ENCODE measurements at places on chromosomes 3 and 15.

DNA sequence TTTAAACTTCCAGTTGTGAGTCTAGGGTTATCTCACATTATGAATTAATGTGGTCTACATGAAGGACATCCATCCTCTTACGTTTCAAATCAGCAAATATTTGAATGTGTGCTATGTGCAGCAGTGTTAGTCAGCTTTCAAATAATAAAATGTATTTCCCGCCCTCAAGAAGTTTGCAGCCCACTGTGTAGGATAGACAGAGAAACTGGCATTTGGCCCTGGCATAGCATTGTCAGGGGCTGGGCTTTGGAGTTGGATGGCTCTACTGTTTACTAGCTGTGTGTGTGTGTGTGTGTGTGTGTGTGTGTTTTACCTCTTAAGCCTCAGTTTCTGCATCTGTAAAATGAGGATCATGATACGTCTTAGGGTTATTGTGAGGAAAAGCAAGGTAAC, 400.5 kb upstream of the C2CD4B start:
- no peak for DNase-seq

DNA sequence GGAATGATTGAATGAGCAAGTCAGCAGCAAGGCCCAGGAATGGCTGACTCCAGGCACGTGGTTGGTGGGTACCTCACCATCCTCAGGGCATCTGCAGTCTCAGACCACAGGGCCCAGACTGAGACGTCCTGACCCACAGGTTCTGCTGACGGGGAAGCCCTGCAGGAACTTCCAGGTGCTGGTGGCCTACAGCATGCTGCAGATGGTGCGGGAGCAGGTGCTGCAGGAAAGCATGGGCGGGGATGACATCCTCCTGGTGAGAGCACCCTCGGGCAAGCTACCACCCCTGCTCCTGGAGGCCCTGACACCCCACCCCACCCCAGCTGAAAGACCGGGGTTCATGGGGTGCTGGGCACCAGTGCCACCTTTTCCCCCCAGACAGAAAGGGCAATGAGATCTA, 14.1 kb downstream of the TBC1D21 start:
- DNase-seq: no peak

- DNase-seq: no peak
These were observed 27.8 kb downstream of the PDE8A start for GRCh38 chr15:85009435-85009834.

DNA sequence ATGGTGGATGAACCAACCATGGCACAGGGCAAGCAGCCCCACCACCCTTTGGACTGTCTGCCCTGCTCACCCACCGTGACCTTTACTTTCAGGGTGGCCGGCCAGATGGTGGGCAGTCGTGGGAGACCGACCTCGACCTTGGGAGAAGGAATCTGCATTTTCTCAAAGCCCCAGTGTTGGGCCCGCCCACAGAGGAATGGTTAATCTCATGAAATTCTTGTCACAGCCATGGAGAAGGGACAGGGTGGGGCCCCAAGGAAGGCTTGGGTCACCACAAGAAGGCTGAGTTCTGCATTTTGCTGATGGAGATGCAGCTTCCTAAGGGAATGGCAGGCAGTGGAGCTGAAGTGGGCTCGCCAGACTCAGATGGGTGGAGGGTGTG, 2.9 kb downstream of the PLXND1 start:
- DNase-seq: no peak

DNA sequence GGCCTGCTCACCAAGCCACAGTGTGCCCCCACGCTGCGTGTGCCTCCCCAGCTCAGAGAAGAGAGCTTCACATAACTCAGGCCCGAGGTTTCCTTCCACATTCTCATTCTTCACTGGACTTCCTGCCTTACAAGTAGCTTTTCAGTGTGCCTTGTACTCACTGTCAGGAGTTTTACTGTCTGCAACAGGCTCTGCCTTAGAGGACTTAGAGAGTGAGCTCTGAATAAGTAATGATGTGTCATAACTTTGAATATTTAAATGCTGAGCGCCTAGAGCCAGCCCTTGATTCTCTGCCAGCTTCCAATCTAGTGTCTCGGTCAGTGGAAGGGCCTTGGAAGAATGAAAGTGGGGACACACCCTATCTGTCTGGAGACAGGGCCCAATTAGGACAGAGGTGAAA, 41.8 kb downstream of the ITGB5 start:
- peak; percentile 94 for DNase-seq

- DNase-seq: no peak
These were observed 155.7 kb downstream of the KLF13 start for GRCh38 chr15:31482122-31482922.

DNA sequence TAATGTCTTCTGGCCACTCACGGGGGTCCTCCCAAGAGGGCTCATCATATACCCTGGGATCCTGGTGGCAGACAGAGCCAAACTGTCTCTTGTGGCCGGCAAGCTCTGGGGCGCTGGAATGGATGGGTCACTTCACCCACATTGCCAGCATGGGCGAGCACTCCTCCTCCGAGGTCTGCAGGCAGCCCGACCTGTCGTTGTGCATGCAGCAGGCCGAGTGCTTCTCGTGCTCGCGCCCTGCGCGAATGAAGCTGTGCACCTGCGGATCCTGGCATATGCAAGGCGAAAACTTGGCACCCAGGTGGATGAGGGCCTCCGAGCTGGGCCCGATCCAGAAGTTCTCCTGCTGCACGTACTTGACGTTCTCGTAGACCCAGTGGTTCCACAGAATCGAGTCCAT, 33.6 kb upstream of the GRIP2 start:
- DNase-seq: no peak

GRCh38 chr3:58353722-58354553, 21.2 kb downstream of the PXK start:
- peak; percentile 26 for DNase-seq

DNA sequence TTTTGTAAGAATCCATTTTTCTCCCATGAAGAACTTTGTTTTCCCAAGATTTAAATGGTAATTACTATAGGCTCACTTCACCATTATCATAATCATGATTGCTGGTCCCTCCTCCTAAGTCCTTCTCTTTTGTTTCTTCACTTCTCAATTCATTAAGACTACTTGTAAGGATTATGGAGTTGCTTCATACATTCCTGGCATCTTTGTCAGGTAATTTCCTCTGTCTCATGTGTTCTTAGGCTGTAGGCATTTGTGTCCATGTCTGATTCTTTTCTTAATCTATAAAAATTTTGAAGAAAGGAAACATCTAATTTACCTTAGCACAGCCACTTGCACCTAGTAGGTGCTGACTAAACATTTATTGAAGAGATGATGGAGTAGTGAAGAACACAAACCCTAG, 79.9 kb upstream of the SATB1 start:
- DNase-seq: no peak

- DNase-seq: no peak
These were observed 7.3 kb downstream of the NGLY1 start for GRCh38 chr3:25775936-25776335.

- DNase-seq: no peak
These were observed 97.1 kb downstream of the MINAR1 start for GRCh38 chr15:79529157-79529785.

GRCh38 chr3:43499256-43499655, 122.6 kb downstream of the ANO10 start:
- no peak for DNase-seq

DNA sequence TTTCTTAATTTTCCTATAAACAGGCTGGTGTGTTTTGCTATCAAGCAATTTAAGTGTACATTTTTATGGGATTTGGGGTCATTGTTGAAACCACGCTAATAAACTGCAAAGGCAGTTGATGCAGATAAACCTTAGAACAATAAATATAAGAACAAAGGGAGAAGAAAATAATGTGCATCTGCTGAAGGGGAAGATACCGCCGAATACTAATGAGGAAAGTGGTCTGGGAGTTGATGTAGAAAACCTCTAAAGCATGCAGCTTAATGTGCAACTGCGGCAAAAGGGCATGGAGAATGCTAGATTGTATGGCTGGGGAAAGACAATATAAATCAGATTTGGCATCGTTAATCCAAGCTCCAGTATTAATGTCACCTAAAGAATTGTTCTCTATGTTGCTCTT, 29.8 kb upstream of the CHL1 start:
- no peak for DNase-seq

- DNase-seq: peak; percentile 19
These were observed 239.3 kb downstream of the IL5RA start for GRCh38 chr3:2870724-2871333.

GRCh38 chr3:112338021-112338726, 5.2 kb downstream of the CD200 start:
- DNase-seq: no peak

All from fibroblast of mammary gland (primary cell).